ENCODE measurements at places on chromosomes 3 and 15. TPM values are rescaled to one million over a fixed set of nuclear protein-coding genes. Genes with fewer than 3 reads are reported as not detected.

GRCh38 chr15:76994971-76995945 is at the start of gene PSTPIP1:
Gene PSTPIP1, plus strand, starts transcription at chr15:76995126. Its CDS starts 448 bp downstream, at chr15:76995574.
- no peaks in the 10 kb centered on the region for H3K27me3 ChIP-seq
- H3K4me1 ChIP-seq = peaks cover 3% of the 10 kb centered on the region
- no peak within 1 kb of the TSS for H3K27ac ChIP-seq
- H3K36me3 ChIP-seq = no peaks in the 10 kb centered on the region

- H3K27ac ChIP-seq = peak overlapping the region; percentile 35
- no peaks in the 10 kb centered on the region for H3K36me3 ChIP-seq
- H3K27me3 ChIP-seq = no peaks in the 10 kb centered on the region
- peaks cover 75% of the 10 kb centered on the region for H3K4me1 ChIP-seq
- no peak for DNase-seq
Measured at GRCh38 chr15:101066501-101067408, 147.6 kb downstream of the LRRK1 start.

DNA sequence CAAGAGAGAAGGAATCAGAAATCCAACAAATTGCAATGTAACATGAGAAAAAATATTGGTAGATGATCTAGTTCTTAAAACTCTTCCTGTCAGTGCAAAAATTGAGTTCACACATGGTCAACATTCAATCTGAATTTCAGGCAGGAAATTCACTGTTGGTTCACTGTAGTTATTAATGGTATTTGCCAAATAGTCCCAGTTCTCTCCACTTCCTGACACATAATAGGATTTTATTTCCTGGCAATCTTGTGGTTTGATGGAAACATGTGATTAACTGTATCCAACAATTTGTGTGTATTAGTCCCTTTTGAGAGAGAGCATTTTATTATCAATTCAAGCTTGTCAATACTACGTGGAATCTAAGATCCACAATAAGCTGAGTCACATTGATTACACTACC is 1103.1 kb downstream of the ROBO2 start:
- H3K27ac ChIP-seq = no peak overlapping the region
- H3K36me3 ChIP-seq = no peaks in the 10 kb centered on the region
- no peaks in the 10 kb centered on the region for H3K27me3 ChIP-seq
- H3K4me3 ChIP-seq = no peak overlapping the region
- H3K4me1 ChIP-seq = no peaks in the 10 kb centered on the region
- DNase-seq = no peak

DNA sequence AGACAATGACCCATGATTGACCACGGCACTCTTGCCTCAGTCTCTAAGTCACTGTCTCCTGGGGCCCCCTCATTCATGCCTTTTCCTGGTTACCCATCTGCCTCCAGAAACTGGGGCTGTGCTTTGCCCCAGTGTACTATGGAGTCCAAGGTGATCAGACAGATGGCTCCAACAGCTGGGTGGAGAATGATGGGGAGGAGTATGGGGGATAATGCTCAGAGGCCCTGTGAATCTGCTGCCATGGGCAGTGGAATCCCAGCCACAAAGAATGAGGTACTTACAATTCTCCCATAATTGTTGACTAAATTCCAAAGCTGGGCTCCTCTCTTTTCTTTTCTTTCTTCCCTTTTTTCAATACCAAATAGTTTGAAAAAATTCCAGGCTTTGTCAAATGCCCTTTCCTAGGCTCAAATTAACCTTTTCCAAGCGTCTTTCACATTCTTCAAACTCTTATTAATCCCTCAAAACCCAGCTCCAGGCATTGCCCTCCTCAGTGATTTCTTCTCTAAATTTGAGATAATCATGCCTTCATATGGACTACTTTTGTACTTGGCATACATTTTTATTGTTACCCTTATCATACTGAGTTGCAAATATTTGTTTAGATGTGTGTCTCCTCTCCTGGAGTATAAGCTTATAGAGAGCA is 148.5 kb upstream of the ICE2 start:
- peaks cover 48% of the 10 kb centered on the region for H3K4me1 ChIP-seq
- no peaks in the 10 kb centered on the region for H3K36me3 ChIP-seq

GRCh38 chr3:13343601-13344000 is 76.5 kb downstream of the NUP210 start:
- H3K4me3 ChIP-seq = no peak overlapping the region
- DNase-seq = no peak
- H3K4me1 ChIP-seq = peaks cover 18% of the 10 kb centered on the region
- H3K36me3 ChIP-seq = peaks cover 20% of the 10 kb centered on the region

DNA sequence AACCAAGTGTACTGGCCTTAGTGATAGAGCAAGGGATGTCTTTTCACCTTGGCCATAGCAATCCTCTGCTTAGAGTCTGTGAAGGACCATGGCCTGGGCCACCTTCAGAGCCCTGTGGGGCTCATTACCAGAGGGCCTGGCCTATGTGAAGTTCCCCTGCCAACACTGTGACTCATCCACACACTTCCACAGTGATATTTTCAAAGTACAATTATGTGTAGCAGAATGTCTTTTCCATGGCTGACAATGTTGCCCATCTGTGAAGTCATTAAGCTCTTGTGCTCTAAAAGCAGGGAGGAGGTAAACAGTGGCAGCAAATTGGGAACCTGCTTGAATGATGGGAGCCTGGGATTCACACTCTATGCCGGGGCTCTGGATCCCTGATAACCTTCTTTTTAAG is 12.2 kb upstream of the CACNA1D start:
- DNase-seq = no peak
- H3K27ac ChIP-seq = no peak overlapping the region
- peaks cover 15% of the 10 kb centered on the region for H3K4me1 ChIP-seq
- no peaks in the 10 kb centered on the region for H3K36me3 ChIP-seq

GRCh38 chr3:54433846-54434245 is 311.5 kb downstream of the CACNA2D3 start:
- no peaks in the 10 kb centered on the region for H3K4me1 ChIP-seq
- H3K36me3 ChIP-seq = no peaks in the 10 kb centered on the region
- no peak overlapping the region for H3K4me3 ChIP-seq
- H3K27me3 ChIP-seq = no peaks in the 10 kb centered on the region

DNA sequence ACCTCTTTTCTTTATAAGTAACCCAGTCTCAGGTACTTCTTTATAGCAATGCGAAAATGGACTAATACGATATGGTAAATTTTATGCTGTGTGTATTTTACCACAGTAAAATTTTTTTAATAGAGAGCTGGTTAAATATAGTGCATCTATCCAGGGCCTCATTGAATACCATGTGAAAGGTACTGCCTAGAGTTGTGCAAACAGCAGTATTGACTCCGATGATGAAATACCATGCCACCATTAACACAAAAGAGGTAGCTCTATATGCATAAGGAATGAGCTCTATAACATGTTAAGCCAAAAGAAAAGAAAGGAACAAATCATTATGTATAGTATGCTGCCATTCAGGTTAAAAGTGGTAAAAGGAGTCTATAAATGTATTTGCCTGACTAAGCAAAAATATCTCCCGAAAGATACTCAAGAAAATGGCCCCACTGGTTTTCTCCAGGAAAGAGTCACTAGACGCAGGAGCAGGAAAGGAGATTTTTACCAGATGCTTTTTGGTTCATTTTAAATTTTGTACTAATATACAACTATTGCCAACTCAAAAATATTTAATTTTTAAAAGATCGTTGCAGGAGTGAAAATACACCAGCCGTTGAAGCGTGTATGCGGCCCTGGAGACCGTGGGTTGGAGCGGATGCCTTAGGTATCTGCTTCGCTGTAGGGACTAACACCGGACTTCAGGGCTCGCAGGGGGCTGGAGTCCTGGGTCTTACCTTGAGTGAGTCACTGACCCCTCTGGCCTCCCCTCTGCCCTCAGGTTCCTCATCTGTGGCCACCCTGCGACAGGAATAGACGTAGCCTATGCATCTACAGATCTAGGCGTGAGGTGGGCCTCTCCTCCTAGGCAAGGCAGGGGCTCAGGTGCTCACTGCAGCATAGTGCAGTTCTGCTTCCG is 120.1 kb downstream of the CHSY1 start:
- no peak overlapping the region for H3K27ac ChIP-seq
- DNase-seq = no peak
- peaks cover 12% of the 10 kb centered on the region for H3K4me1 ChIP-seq
- no peak overlapping the region for H3K4me3 ChIP-seq
- peaks cover 3% of the 10 kb centered on the region for H3K36me3 ChIP-seq

DNA sequence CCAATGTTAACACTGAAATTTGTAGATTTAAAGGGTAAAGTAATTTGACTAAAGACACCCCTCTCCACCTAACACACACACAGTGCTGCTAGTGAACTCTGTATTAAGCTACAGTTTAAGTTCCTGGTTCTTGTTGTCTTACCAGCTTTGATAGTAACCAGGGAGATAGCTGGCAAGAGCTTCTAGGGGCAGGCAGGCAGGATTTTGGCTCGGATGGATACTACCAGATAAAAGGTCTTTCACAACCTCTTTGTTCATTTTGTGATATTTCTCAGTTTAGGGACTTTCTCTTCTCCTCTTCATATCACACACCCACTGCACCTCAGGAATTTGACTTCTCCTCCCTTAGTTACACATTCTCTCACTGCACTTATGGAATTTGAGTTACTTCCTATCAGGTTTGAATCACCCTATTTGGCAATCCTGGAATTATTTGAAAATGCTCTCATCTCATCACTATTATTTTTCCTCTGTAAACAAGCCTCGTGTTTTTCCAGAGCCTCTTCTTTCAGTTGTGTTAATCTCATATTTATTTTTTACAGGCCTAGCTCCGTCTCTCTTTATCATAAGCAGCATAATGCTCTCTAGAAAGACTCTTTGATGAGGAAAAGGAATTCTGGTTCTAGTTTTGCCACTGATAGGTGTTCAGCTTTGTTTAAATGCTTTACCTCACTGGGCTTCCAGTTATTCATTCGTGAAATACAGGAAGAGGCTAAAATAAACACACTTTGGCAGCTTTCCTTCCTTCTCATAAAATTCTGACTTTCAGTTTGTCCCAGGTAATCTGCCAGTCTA is 23.0 kb upstream of the CLDN1 start:
- DNase-seq = no peak
- H3K27ac ChIP-seq = no peak overlapping the region

DNA sequence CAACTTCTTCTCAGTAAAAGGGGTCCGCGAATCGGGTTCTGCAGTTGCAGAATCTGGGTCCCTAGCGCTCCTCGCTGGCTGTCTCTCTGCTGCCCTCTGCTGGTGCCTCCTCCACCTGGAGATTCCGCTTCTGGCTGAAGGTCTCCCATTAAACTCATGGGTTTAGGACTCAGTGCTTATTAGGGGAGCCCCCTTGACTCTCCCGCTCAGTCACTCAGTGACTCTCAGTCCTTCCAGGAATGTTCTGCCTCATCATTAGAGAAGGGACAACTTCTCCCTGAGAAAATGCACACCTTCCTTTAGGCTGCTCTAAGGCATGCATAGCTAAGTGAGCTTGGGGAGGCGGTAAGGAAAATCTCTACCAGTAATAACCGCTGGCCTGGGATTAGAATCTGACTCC is 7.1 kb downstream of the CPN2 start:
- H3K4me3 ChIP-seq = no peak overlapping the region
- peaks cover 32% of the 10 kb centered on the region for H3K27me3 ChIP-seq
- H3K4me1 ChIP-seq = peaks cover 19% of the 10 kb centered on the region
- no peak overlapping the region for H3K27ac ChIP-seq

- DNase-seq = no peak
- no peaks in the 10 kb centered on the region for H3K36me3 ChIP-seq
- H3K27ac ChIP-seq = no peak overlapping the region
Measured at GRCh38 chr15:63023351-63023945, 19.1 kb upstream of the TPM1 start.

DNA sequence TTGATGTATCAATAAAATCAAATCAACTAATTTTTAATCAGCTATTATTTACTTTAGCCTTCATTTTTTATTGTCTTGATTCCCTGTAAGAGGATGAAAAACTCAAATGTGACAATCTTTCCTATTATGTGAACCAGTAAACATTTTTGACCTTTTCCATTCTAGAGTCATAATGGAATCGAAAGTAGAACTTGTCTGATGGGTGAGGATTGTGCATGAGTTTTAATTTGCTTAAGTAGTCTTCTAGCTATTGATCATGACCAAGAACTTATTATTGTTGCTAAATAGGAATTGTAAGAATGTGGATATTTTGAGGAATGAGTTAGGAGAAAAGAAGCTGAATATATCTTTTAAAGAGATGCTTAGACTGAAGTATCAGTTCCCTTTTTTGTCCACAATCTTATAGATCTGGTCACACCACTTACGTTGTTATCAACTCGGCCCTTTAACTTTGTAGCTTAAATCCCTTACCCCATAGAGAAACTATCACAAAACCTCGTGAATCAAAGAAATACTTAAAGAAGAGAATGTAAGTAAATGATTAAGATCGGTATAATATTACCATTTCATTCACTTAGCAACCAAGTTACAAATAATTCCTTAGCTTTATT is 147.3 kb downstream of the TP63 start:
- no peak for DNase-seq
- no peak overlapping the region for H3K4me3 ChIP-seq
- H3K4me1 ChIP-seq = peaks cover 10% of the 10 kb centered on the region

DNA sequence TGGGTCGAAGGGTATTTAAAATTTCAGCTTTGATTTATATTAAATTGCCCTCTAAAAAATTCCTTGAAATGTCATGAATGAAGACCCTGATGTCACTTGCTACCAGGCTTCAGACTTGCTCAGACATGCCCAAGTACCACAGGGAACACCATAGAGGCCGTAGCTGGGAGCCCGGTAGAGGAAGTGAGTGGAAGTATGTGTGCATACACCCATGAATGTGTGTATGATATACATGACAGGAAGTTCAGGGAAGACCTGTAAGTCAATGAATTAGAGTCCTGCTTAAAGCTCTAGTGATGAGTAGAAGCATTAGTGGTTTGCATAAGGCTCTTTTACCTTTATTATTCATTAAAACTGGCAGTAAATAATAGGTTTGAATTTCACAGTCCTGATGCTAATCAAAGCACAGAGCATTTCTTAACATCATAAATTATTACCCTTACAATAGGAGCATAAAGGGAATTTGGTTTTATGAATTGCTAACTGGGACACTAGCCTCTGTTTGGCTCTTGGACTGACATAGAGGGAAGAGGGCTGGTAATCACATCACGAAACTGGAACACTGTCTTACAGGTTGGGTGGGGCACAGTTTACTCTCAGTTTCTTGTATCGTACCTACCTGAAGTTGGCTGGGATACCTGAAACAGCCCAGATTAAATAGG is 144.4 kb downstream of the CHST2 start:
- H3K27ac ChIP-seq = no peak overlapping the region
- no peaks in the 10 kb centered on the region for H3K27me3 ChIP-seq
- no peak overlapping the region for H3K4me3 ChIP-seq
- H3K4me1 ChIP-seq = no peaks in the 10 kb centered on the region
- no peaks in the 10 kb centered on the region for H3K36me3 ChIP-seq
- no peak for DNase-seq

DNA sequence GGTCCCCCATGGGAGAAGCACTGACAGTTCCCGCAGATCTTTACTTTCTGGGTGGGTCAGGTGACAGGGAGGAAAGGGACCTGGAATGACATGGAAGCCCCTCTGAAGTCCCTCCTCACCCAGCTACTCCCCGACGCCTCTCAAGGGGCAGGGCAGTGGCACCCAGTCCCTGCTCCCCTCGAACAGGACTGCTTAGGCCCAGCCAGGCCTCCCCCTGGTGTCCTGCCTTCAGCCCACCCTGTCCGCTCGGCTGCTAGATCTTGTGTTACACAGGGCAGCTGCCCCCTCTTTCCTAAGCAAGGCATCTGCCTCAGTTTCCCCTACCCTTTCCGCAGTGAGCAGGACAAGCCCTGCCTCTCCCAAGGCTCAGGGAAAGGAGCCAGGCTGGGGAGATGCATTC is 226.5 kb downstream of the XXYLT1 start:
- H3K4me1 ChIP-seq = peaks cover 4% of the 10 kb centered on the region
- H3K27me3 ChIP-seq = no peaks in the 10 kb centered on the region
- no peak for DNase-seq
- no peak overlapping the region for H3K4me3 ChIP-seq

The CFAP100 gene
- 1.1 TPM for total RNA-seq

The NR2E3 gene
- total RNA-seq = not detected

The ANKUB1 gene
- total RNA-seq = not detected

The TMED3 gene
- total RNA-seq = 35.8 TPM

The CRABP1 gene
- 803 TPM for total RNA-seq

The PDE8A gene
- 7.0 TPM for total RNA-seq

The PRR23C gene
- not detected for total RNA-seq
